ENCODE measurements at places on chromosomes 3 and 15.

DNA sequence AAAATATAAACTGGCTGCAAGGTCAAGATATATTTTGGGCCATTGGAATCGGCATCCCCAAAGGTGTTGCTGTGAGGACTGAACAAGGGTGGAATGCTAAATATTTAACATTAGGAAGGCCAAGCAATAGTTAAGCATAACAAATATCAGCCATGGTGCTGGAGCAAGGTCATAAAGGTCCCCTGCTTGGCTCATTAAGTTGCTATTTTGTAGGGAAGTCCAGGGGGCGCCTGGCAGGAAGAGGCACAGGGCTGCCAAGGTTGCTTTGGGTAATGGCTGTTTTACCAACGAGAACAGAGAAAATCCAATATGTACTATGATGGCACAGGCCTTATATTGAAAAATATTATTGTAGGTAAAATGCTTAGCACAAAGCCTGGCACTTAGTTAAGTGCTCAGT is 62.2 kb downstream of the SLC15A2 start:
- DNase-seq = no peak
- no peak overlapping the region for H3K27ac ChIP-seq
- H3K4me1 ChIP-seq = no peaks in the 10 kb centered on the region

DNA sequence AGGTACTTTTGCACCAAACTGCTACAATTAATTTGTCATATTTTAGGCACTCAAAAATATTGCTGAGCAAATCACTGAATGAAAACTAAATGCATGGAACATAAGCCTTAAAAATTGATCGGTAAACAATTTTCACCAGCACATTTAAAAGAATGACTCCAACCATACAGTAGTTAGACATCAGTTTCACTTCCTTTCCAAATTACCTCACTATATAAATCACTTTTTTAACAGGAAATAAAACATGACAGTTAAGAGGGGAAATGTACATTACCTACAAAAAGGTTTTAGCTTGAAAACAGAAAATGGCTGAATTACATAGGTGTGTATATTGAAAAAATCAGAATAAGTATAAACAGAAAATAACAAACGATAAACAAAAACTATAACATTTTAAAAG is 108.4 kb downstream of the SERPINI1 start:
- H3K36me3 ChIP-seq = no peaks in the 10 kb centered on the region
- no peak overlapping the region for H3K27ac ChIP-seq
- no peaks in the 10 kb centered on the region for H3K27me3 ChIP-seq
- H3K4me1 ChIP-seq = no peaks in the 10 kb centered on the region

GRCh38 chr3:197584733-197585132 is 29.0 kb upstream of the BDH1 start:
- no peaks in the 10 kb centered on the region for H3K36me3 ChIP-seq
- no peak overlapping the region for H3K27ac ChIP-seq
- no peaks in the 10 kb centered on the region for H3K27me3 ChIP-seq
- no peak for DNase-seq
- no peaks in the 10 kb centered on the region for H3K4me1 ChIP-seq

GRCh38 chr3:185519021-185519420 is 20.2 kb upstream of the TMEM41A start:
- no peaks in the 10 kb centered on the region for H3K4me1 ChIP-seq
- no peaks in the 10 kb centered on the region for H3K27me3 ChIP-seq
- no peak for DNase-seq
- no peak overlapping the region for H3K4me3 ChIP-seq
- H3K36me3 ChIP-seq = no peaks in the 10 kb centered on the region
- H3K27ac ChIP-seq = no peak overlapping the region

DNA sequence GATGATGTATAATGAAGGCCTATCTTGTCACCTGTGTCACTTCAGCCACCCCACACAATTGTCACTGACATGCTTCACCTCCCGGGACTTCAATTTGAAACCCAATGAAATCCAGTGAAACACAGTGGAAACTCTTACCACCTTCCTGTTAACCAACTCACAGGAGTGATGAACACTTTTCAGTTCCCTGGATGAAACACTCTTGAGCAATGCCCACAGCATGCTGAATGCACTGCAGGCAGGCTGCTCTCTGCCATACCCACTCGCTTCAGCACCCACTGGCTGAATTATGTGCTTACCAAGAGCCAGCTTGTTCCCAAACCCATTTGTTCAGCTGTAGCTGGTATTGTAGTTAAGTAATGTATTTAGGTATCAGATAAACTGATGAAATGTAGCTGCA is 47.0 kb downstream of the MAP2K1 start:
- no peaks in the 10 kb centered on the region for H3K27me3 ChIP-seq
- peaks cover 32% of the 10 kb centered on the region for H3K36me3 ChIP-seq
- no peak overlapping the region for H3K27ac ChIP-seq
- DNase-seq = no peak
- no peak overlapping the region for H3K4me3 ChIP-seq

DNA sequence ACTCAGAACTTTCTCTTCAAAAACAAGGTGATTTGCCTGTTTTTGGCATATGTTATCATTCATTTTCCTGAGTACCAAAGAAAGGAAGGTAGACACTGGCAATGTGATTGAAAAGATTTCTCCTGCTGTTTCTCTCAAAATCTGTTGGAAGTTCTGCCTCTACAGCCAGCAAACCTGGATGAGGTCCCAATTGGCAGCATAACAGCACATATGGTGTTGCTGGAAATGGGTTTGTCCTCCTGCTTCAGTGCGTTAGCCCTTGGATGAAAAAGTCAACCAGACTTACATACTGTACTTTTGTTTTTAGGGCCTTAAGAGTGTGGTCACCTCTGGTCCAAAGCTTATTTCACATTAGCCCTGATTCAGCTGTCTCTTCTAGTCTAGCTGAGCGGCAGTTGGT is 237.6 kb upstream of the MME start:
- no peak overlapping the region for H3K27ac ChIP-seq
- no peak overlapping the region for H3K4me3 ChIP-seq
- no peaks in the 10 kb centered on the region for H3K4me1 ChIP-seq
- no peak for DNase-seq
- H3K27me3 ChIP-seq = no peaks in the 10 kb centered on the region
- H3K36me3 ChIP-seq = no peaks in the 10 kb centered on the region

GRCh38 chr15:70097063-70097320 is 725 bp downstream of the TLE3 start:
- H3K27me3 ChIP-seq = no peaks in the 10 kb centered on the region
- no peak for DNase-seq
- H3K36me3 ChIP-seq = no peaks in the 10 kb centered on the region
- peak overlapping the region; percentile 85 for H3K4me3 ChIP-seq
- H3K27ac ChIP-seq = peak overlapping the region; percentile 92
- peaks cover 13% of the 10 kb centered on the region for H3K4me1 ChIP-seq

DNA sequence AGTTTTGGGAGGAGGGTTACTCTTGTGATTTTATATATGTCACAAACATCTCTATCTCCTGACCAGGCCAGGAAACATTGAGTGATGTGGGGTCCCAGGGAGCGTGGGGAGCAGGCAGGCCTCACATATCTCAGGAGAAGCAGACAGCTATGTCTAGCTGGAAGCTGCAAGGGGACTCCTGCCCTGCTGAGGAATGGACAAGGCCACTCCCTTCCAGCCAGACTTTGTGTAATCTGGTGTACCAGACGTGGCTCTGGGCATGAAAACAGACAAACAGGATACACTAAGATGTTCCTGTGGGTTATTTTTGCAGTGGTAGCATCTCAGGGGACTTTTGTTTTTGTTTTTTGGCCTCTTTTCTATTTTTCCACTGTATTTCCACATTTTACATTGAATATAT is 23.2 kb downstream of the CYP8B1 start:
- DNase-seq = peak; percentile 71
- no peak overlapping the region for H3K4me3 ChIP-seq
- no peaks in the 10 kb centered on the region for H3K27me3 ChIP-seq
- peaks cover 22% of the 10 kb centered on the region for H3K4me1 ChIP-seq
- peak overlapping the region; percentile 71 for H3K27ac ChIP-seq

- H3K27ac ChIP-seq = no peak overlapping the region
- no peaks in the 10 kb centered on the region for H3K27me3 ChIP-seq
- H3K36me3 ChIP-seq = no peaks in the 10 kb centered on the region
- no peaks in the 10 kb centered on the region for H3K4me1 ChIP-seq
- no peak for DNase-seq
- H3K4me3 ChIP-seq = no peak overlapping the region
Measured at GRCh38 chr15:31464216-31465082, 137.8 kb downstream of the KLF13 start.

DNA sequence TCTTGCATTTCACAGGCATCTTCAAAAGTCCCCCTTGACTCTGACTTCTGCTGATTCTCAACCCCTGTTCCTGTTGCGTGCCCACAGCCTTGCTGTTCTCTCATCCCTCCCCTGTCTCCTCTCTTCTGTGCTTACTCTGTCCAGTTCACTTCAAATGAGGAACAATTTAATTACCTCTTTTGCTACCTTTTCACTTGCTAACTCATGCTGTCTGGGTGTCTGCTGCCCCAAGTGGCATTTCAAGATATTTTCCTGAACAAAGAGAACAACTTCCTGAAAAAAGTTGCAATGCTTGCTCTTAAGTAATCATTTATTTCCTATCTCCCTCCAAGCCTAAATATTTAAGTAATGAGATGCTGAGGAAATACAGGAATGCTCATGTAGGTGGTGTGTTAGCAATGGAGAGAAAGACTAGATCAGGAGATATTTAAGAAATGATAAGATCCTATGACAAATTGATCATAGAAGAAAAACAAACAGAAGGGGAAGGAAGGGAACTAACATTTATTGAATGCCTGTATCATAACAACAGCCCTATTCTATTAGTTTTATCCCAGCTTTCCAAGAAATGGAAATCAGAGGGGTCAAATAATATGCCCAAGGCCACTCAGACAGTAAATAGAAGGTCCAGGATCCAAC is 42.2 kb downstream of the SV2B start:
- H3K4me3 ChIP-seq = no peak overlapping the region
- no peak overlapping the region for H3K27ac ChIP-seq
- no peak for DNase-seq
- no peaks in the 10 kb centered on the region for H3K4me1 ChIP-seq
- no peaks in the 10 kb centered on the region for H3K27me3 ChIP-seq
- no peaks in the 10 kb centered on the region for H3K36me3 ChIP-seq

DNA sequence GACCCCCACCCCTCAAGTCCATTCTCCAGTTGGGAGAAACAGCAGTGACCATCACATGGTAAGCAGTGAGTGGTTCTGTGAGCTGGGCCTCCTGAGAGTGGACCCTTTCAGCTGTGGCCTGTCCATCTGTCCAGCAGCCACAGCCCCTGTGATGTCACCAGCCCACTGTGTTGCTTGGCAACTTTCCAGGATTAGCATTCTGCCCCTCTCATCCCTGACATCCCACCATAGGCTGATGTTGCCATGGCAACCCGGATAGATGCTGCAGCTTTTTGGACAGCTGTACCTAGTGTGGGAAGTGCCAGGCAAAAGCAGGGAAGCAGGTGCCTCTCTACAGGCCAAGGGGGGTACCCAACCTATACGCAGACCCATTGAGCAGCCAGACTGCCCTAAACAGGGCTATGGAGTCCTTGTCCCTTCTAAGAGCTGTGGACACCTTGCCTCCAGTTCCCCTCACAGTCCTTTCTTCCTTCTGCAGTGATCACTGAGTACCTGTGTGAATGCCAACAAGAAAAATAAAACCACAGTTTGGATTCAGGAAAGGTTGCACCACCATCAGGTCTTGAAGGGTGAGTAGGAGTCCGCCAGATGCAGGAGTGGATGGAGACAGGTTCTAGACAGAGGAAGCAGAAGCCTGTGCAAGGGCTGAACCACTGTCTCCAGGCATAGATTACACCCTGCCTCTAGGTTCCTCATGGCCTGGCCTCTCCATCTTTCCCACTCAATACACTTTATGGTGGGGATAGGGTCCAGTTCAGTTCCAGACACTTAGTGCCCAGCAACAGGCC is at the start of gene DNAH1:
DNAH1 (plus strand) TSS at position 343 of the 788 bp plus-strand sequence. CDS start 6,124 bp downstream, outside the sequence.
- DNase-seq = no peak
- no peak within 1 kb of the TSS for H3K27ac ChIP-seq
- H3K4me3 ChIP-seq = no peak within 1 kb of the TSS
- no peaks in the 10 kb centered on the region for H3K36me3 ChIP-seq

GRCh38 chr3:23805633-23806533 is at the start of gene UBE2E1:
TSS of gene UBE2E1 (plus strand) at chr3:23805955. CDS start at chr3:23807270, 1,315 bp downstream.
- H3K27ac ChIP-seq = peak within 1 kb of the TSS; percentile 63
- H3K4me3 ChIP-seq = peak within 1 kb of the TSS; percentile 78
- peak; percentile 84 for DNase-seq
- H3K27me3 ChIP-seq = no peaks in the 10 kb centered on the region
- no peaks in the 10 kb centered on the region for H3K36me3 ChIP-seq

- no peaks in the 10 kb centered on the region for H3K27me3 ChIP-seq
- H3K27ac ChIP-seq = no peak overlapping the region
Measured at GRCh38 chr15:29089731-29090616, 179.6 kb downstream of the NSMCE3 start.

- H3K4me3 ChIP-seq = no peak overlapping the region
- H3K4me1 ChIP-seq = no peaks in the 10 kb centered on the region
- H3K27me3 ChIP-seq = no peaks in the 10 kb centered on the region
- DNase-seq = no peak
Measured at GRCh38 chr3:51739110-51739509, 32.2 kb downstream of the GRM2 start.

Measured in ascending aorta (tissue), 2 donors.